ENCODE measurements at places on chromosomes 7 and 10.

DNA sequence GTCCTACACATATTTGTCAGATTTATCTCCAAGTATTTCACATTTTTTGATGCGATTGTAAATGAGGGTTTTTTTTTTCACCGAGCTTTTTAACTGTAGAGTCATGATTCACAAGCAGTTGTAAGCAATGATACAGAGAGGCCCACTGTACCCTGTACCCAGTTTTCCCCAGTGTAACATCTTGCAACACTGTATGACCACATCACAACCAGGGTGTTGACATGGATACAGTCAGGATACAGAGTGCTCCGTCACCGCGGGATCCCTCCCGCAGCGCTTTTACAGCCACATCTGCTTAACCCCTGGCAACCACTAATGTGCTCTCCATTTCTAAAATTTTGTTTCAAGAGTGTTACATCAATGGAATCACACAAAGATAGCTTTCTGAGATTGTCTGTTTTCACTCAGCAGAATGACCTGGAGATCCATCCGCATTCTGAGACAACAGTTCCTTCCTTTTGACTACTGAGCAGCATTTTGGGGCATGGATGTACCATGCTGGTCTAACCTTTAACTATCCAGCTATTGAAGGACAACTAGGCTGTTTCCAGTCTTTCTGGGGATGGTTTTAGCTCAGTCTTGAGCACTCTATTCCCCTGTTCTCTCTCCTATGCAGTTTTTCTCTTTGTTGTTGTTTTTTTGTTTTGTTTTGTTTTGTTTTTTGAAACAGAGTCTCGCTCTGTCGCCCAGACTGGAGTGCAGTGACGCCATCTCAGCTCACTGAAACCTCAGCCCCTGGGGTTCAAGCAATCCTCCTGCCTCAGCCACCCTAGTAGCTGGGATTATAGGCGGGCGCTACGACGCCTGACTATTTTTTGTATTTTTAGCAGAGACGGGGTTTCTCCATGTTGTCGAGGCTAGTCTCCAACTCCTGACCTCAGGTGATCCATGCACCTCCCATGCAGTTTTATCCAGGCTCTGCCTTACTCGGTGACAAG, 25.9 kb downstream of the GPRIN2 start:
- no peak for DNase-seq

GRCh38 chr10:33950206-33950605, 615.7 kb upstream of the NRP1 start:
- DNase-seq: no peak

GRCh38 chr7:101861218-101861775, 43.9 kb downstream of the CUX1 start:
- DNase-seq: no peak

DNA sequence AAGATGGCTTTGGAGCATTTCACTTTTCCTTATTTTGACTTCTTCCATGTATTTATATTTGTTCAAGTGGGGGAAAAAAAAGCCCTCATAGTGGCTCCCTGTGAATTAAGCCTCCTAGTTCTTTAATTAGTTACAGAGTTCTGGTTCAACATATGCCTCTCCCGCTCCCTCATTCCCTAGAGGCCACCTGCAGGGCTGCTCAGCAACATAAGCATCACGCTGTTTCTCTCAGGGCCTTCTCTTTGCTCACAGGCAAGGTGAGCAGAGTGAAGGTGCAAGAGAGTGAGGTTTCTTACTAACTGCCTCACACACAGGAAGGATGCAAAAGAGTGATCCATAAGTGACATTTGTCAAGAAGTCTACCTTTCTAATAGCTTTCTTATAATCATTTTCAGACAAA, 196.7 kb downstream of the SEMA3E start:
- no peak for DNase-seq

- DNase-seq: no peak
Observed at GRCh38 chr7:151515276-151515565, 4.5 kb downstream of the RHEB start.
